T-helper 22 cell (primary cell): ENCODE measurements at places on chromosomes 6 and 20.

DNA sequence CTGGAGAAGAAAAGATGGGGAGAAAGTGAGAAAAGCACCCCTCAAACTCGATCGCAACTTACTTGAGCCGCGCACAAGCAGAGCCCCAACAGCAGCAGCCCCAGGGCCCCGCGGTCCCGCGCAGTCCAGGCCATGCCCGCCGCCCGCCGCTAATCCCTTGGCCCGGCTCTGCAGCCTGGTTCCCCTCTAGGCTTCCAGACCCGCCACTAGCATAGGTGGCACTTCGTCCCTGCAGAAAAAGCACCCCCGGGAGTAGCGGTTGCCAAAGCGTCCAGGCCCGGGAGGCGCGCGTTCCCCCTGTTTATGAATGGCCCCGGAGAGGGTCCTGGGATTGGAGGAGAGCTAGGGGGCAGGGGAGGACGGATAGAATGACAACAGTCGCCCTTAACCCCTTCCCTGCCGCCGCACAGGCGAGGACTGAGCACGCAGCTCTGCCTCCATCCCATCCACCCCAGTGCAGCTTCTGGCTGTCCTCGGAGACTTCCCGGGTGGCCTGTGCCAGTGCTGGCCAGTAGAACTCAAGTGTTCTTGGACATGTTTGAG is 19.9 kb downstream of the COL9A1 start:
- DNase-seq, result no peak

- DNase-seq, result no peak
Measured at GRCh38 chr6:102215425-102215824, 821.9 kb downstream of the GRIK2 start.

GRCh38 chr6:38012573-38012972 is 193.0 kb downstream of the ZFAND3 start:
- no peak for DNase-seq

GRCh38 chr6:6901205-6901719 is 206.5 kb upstream of the RREB1 start:
- no peak for DNase-seq

DNA sequence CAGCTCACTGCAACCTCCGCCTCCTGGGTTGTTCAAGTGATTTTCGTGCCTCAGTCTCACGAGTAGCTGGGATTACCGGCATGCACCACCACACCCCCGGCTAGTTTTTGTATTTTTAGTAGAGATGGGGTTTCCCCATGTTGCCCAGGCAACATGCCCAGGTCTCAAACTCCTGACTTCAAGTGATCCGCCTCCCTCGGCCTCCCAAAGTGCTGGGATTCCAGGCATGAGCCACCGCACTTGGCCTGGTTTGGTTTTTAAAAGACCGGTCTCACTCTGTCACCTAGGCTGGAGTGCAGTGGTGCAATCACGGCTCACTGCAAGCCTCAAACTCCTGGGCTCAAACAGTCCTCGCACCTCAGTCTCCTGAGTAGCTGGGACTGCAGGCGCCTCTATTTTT is 40.1 kb downstream of the VSTM2L start:
- no peak for DNase-seq

GRCh38 chr20:6440443-6440799 is 317.6 kb upstream of the FERMT1 start:
- DNase-seq, result no peak

GRCh38 chr20:5127859-5128424 is 1.1 kb downstream of the CDS2 start:
- DNase-seq, result no peak

- DNase-seq, result no peak
Measured at GRCh38 chr6:162438980-162439379, 288.6 kb downstream of the PRKN start.
